ENCODE measurements at places on chromosomes 7 and 10. TPM values are rescaled to one million over a fixed set of nuclear protein-coding genes. Genes with fewer than 3 reads are reported as not detected.

HGF gene
- total RNA-seq: not detected

MORN4 gene
- 6.4 TPM for total RNA-seq

INA gene
- total RNA-seq: 18.6 TPM

DRGX gene
- not detected for total RNA-seq

Measured in A549 treated with dexamethasone at 1 μM for 4 hours (cell line).